ENCODE measurements at places on chromosomes 1 and 21.

DNA sequence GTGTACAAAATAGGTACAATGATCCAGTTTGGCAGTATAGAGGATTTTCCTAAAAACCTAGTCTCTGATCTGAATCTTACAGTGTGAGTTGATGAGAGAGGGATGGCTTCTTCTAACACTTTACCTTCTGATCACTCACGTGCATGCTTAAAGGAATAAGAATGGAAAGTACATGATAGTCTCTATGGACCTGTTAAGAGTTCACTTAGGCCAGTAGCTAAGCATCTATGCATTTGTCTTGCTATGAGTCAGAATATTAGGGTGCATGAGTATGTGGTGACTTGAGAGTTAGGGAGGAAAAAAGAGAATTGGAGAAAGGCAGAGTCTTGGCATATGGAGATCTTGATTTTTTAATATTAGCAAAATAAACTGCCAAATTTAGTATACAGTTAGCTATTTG, 206.3 kb downstream of the COL11A1 start:
- no peak for DNase-seq

GRCh38 chr21:44065428-44065827, 41.8 kb upstream of the PWP2 start:
- DNase-seq = no peak

GRCh38 chr1:222251847-222252246, 296.1 kb downstream of the HHIPL2 start:
- no peak for DNase-seq

- DNase-seq = peak; percentile 19
Observed at GRCh38 chr1:106700211-106700610, 356.3 kb upstream of the PRMT6 start.

DNA sequence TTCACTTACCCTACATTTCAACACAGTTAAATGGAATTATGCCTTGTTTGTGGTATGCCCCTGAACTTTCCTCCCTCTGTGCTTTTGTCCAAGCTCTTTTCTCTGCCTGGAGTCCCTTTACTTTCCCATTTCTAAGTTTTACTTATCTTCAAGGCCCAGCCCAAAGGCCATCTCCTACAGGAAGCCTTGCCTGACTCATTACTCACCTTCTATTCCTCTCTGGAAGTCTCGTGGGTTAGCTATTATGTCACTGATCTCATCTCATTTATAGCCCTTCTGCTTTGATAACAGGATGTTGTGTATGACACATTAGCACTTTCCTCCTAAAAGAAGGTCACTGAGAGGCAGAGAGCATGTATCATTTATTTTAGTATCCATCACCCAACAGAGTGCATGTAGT, 78.8 kb upstream of the CD1D start:
- peak; percentile 33 for DNase-seq

DNA sequence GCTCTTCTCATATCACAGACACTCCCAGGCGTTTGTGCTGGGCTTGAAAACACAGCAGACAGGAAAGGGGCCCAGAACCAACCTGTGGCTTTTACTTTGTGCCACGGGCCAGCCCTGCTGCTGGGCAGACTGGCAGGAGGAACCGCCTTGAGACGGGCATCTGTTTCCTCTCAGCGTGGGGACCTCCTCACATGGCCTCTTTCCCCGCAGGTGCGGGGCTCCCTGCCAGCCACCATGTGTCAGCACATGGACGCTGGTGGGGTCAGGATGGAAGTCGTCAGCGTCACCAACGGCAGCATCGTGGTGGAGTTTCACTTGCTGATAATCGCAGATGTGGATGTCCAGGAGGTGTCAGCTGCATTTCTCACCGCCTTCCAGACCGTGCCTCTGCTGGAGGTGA, 47.8 kb downstream of the UMODL1 start:
- no peak for DNase-seq

DNA sequence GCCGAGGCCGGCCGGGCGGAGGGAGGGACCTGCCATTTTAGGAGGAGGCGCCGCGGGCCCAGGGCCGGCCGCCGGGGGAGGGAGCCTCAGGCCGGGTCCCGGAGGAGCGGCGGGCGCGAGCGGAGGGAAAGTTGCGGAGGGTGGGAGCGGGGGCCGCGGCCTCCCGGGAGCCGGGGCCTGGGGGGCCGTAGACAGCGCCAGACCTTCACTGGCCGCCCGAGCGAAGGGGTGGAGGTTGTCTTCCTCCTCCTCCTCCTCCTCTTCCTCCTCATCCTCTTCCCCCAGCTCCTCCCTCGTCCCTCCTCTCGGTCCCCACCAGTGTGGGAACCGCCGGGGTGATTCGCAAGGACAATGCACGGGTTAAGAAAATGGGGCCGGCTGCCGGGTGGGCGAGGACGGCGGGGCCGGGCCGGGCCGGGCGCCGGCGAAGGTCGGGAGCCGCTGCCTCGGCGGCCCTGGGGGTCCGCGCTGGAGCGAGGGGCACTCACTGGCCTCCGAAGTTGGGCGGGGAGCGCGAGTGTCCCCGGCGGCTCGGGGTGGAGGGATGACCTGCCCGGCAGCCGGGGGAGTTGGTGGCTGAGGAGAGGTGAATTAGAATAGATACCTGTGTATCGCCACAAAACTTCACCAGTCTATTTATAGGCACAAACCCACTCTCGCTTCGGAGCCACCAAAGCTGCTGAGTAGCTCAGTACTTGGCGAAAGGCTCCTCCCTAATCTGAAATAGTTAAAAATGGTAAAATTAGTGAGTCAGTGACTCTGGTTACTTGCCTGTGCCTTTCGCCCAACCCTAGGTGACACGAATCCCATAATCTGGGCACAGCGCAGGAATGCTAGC, 1.3 kb downstream of the DYRK1A start:
- peak; percentile 27 for DNase-seq

DNA sequence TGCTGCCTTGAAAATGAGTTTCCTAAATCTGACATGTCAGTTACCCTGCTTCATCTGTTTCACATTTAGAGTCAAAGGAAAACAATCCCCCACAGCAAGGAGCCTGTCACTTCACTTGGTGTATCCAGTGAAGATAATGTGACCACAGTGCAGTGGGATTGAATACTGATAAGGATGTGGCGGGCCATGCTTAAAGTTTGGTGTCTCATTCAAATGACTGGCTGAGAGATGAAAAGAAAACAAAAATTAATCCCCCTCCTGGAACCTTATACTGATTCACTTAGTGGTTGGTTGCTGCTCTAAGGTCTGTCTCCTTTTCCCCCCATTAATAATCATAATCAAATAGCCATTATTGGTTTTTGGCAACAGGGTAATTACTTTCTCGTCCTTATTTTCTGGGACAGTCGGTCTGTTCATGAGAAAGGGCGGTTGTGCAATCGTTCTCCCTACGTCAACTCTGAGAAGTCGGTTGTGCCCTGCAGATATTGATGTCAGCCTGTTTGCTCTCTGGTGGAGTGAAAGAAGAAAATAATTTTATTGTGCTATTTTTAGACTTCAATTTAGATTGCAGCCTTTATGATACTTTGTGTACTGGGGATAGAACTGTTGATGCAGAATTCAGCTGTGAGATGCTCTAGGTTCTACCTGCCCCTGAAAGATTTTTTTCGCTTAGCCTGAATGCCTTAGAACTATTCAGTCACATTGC, 360.2 kb downstream of the DISC1 start:
- DNase-seq = no peak

GRCh38 chr1:20497506-20497905, 10.4 kb downstream of the MUL1 start:
- DNase-seq = no peak

DNA sequence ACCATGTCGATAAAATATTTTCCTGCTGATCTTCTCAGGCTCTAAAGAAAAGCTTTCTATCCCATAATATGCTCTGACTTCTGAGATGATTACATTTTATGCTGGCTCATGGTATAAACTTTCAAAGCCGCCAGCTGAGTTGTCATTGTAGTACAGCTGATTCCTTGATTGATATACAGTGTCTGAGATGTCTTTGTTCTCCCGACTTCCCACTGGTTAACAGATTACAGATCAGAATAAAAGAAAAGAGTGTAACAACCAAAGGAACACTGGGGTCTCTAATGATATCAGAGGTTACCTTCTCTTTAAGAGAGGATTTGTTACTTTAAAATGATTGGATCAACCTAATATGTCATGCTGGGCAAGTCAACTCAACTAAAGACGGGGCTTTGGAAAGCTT, 485.4 kb upstream of the LRRC7 start:
- DNase-seq = no peak
